Hepatic stellate cell (primary cell): ENCODE measurements at places on chromosomes 2 and 18.

DNA sequence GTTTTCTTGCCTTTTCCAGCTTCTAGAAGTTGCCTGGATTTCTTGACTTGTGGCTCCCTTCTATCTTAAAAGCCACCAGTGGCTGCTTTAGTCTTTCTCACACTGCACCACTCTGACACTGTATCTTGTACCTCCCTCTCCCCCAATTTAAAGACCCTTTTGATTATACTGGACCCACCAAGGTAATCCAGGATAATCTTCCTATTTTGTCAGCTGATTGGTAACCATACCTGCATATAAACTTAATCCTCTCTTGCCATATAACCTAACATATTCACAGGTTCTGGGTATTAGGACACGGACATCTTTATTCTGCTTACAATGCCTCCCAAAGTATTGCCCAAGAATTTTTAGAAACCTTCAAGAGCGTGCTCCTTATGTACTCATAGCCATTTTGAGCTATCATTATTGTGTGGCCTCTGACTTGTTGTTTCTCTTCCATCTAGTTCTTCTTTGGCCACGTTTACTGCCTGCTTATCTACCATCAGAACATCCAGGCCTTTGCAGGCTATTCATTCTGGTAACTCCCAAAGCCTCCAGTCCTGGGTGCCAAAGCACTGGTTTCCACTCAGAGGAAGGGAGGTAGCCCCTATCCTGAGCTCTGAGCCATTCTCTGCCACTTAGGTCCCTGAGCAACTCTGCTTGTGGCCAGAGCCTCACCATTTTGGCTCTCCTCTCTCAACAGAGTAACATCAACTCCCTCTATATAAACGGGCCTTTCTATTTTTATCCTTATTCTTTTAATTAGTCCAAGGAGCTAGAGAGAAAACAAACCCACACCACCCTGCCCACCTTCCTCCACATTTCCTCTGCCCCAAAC lies 70.8 kb downstream of the MYO3B start:
- DNase-seq: no peak

GRCh38 chr2:219414857-219415256 lies 3.3 kb upstream of the DES start:
- DNase-seq: no peak

DNA sequence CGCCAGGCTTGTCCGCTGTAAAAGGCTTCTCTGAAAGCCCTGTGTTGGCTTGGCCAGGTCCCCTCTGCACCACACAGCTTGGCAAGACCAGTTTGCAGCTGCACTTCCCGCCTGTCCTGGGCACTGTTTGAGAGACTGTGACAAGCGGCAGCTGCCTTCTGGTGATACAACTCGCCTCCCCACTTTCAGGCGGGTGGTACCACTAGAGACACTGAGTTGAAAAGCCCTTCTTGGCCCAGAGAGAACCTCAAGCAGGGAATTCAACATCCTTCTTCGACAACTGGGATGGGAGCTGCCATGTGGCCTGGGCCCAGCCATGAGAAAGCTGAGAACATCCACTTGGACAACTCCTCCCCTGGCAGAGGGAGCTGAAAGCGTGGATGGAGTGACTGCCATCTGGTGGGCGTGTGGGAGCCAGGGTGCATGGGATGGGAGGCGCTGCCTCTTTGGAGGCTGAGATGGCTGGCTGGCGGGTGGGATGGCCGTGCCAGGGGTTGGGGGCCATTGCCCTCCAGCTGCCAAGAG lies 125.5 kb upstream of the REV1 start:
- no peak for DNase-seq

- DNase-seq: no peak
These were observed 88.4 kb upstream of the ARL5A start for GRCh38 chr2:151916632-151917031.

- no peak for DNase-seq
These were observed 46.5 kb upstream of the SESTD1 start for GRCh38 chr2:179311101-179311500.

DNA sequence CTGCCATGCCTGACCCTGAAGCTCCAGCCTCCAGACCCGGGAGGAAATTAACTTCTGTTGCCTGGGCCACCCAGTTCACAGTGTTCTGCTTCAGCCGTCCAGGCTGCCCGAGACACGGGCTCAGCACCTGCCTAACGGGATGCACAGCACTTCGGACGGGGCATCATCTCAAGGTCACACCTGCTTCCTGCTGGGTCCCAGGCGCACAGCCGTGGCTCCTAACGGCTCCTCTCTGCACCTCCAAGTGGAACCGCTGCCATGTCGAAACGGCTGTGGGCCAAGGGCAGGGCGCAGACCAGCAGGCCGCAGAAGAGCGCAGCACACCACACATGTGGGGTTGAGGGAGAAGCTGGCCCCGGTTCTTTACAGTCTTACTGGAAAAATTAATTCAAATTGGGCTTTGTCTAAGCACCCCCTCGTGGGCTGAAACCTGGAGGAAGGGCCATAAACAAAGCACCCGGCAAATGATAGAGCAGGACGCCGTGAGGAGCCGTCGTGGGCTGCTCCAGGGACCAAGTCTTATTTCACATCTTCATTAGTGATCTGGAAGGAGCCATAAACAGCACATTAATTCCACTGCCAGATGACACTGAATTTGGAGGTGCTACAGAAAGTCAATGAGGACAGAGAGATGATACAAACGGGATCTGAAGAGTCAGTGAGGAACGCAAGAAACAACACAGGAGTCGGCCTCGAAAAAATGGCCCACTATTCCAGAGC lies 59.6 kb downstream of the EIPR1 start:
- DNase-seq: no peak

GRCh38 chr2:38384338-38384737 lies 7.3 kb upstream of the ATL2 start:
- DNase-seq: no peak

DNA sequence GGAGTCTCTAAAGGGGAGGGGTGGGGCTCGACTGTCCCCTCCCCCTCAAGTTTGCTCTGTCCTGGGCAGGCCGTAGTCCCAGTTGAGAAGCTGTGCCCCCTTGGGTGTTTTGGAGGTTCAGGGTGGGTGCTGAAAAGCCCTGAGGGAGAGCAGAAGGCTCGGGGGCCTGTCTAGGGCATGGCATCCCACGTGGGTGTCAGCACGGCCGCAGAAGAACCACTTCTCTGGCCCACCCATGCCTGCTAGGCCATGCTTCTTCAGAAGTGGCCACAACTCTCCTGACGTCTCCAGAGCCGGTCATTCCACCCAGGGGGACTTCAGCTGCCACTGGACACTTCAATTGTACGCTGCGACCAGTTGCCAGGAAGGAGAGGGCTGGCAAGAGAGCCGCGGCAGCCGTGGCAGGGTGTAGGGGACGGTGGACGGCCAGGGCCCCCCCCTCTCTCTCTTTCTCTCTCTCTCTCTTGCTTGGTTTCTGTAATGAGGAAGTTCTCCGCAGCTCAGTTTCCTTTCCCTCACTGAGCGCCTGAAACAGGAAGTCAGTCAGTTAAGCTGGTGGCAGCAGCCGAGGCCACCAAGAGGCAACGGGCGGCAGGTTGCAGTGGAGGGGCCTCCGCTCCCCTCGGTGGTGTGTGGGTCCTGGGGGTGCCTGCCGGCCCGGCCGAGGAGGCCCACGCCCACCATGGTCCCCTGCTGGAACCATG lies at the start of gene INPP5D:
Gene INPP5D (plus strand): TSS at position 546 of the 704 bp plus-strand sequence. CDS start 137 bp downstream, at position 683.
- no peak for DNase-seq

GRCh38 chr2:37125416-37125815 lies 31.4 kb downstream of the EIF2AK2 start:
- no peak for DNase-seq

- DNase-seq: no peak
These were observed 31.2 kb downstream of the ALPK2 start for GRCh38 chr18:58597649-58598048.

- DNase-seq: peak; percentile 29
These were observed 65.5 kb downstream of the CCBE1 start for GRCh38 chr18:59631583-59632181.

- DNase-seq: no peak
These were observed 31.7 kb downstream of the SPP2 start for GRCh38 chr2:234081970-234082822.

DNA sequence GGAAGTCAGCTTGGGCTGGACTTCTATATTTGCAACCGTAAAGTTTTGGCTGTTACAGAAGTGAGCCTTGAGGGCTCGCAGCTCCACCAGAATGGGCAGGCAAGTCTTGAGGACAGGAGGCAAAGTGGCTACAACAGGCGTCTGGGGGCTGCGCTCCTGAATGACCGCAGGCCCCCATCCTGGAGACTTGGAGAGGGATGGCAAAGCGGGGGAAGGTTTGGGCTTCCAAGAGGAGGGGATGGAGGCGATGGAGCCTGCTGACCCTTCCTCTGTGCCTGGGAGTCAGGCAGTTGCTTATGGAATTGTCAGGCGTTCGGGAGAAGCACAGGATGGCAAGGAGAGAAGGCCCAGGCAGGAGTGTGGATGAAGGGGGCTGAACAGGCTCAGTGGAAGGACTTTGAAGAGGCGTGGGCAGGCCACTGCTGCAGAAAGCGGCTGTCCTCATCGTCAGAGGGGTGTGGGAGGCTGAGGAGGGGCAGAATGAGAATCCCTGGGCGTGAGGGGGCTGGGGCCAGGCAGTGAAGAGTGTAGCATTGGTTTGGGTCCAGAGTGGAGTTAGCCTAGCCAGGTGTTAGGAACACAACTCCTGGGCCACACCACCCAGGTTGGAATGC lies 72.3 kb downstream of the INHBB start:
- no peak for DNase-seq

DNA sequence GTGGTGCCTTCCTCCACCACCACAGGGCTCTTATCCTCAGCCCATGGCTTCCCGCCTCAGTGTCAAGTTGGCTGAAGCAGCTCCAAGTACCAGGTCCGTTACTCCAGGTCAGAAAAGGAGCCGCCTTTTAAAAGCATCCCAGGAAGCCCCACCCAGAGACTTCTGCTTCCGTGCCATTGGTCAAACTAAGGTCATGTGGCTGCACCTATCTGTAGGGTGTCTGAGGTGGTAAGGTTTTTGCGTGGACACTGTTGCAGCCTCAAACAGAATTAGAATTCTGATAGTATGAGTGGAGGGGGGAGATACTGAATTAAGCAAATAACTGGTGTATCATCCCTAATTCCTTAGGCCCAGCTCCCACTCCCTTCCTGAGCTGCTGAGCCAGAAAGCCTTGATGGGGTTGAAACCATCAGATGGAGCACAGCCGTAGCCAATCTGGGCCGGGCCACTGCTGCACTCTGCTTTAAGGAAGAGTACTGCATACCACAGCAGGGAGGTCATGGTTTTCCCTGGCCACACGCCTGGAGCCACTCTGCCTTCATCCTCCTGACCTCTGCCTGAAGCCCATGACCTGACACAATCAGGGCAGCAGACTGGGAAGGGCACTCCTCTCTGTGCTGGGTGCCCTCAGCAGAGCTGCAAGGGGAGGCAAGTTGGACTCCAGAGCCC lies 8.4 kb downstream of the TMEM247 start:
- DNase-seq: peak; percentile 84

GRCh38 chr2:18703555-18703954 lies 114.2 kb upstream of the NT5C1B start:
- no peak for DNase-seq

- no peak for DNase-seq
These were observed 510.1 kb downstream of the EIPR1 start for GRCh38 chr2:2867397-2867979.

- DNase-seq: no peak
These were observed 103.5 kb downstream of the ARL4C start for GRCh38 chr2:234393354-234393753.

GRCh38 chr2:74199871-74200305 lies 1.5 kb downstream of the MTHFD2 start:
- DNase-seq: no peak

DNA sequence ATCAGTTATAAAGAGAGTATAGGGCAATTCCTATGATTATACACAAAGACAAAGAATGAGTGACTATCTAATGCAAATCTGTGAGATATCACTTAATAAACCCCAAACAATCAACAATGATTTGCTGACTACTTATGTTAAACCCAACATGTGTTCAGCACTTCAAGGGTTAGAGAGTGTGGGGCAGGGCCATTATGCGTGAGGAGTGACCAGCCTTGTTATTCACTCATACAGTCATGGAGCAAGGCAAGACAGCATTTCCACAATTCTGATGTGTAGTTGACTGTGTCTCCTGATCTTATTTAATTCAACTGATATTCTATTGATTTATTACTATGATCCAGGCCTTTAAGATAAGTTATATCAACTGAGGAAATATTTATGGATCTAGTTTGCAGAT lies 251.7 kb downstream of the CYRIA start:
- DNase-seq: no peak

GRCh38 chr2:41935825-41936224 lies 112.0 kb upstream of the PKDCC start:
- no peak for DNase-seq

- no peak for DNase-seq
These were observed 139.0 kb upstream of the NXPH2 start for GRCh38 chr2:138919120-138919747.

DNA sequence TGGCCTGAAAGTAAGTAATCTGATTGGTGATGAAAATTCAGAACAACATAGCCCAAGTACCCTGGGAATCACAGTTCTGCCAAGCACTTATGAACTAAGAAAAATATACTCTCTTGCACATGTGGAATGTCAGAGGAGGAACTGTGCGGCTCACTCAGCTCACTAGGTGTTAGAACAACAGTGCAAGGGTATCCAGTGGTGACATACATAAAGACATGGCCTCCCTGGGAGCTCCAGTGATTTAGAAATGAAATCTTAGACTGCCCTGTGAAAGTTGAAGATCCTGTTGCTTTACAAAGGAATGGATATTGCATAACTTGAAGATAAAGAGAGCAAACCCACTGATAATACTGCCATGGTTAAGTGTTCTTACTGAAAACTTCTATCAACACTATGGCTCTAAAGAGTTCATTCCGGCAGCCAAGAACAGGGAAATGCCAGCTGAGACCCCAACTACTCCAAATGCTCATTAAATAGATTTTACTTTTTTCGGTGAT lies 246.2 kb downstream of the ARHGAP15 start:
- no peak for DNase-seq

GRCh38 chr2:82675186-82675585 lies 1783.9 kb downstream of the SUCLG1 start:
- no peak for DNase-seq

- no peak for DNase-seq
These were observed 37.6 kb upstream of the DDX18 start for GRCh38 chr2:117776888-117777287.

GRCh38 chr2:86557836-86558235 lies 5.4 kb downstream of the CHMP3 start:
- no peak for DNase-seq

DNA sequence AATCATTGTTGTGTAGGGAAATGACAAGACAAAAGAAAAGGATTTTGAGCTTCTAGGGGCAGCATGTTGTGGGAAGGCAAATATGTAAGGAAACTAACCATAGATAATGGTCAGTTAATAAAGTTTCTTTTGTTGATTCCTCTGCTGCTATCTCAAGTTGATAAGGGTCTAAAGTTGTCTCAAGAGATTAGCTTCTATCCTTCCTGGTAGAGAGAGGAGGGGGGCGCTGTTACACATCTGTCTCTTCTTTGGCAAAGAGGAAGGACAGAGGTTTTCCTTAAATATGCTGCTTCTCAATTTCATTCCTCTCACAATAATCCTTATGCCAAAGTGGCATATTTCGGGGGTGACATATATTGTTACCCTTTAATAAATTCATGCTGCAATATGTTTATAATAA lies 944.0 kb downstream of the DPP10 start:
- no peak for DNase-seq
